ENCODE measurements at places on chromosomes 5 and 9. TPM values are rescaled to one million over a fixed set of nuclear protein-coding genes. Genes with fewer than 3 reads are reported as not detected.

Gene PCDHB7
- total RNA-seq: 2.3 TPM

Gene HEMGN
- not detected for total RNA-seq

Gene ALDH1A1
- total RNA-seq: 233 TPM

Gene BSPRY
- total RNA-seq: 35.3 TPM

Gene DMGDH
- total RNA-seq: 1.5 TPM

Gene SHB
- 18.7 TPM for total RNA-seq

Gene FOXD4L3
- total RNA-seq: not detected

Gene LECT2
- total RNA-seq: not detected

Gene CDC25C
- 0.64 TPM for total RNA-seq

Gene SNCAIP
- total RNA-seq: 9.8 TPM

Gene PCDHGB7
- 21.3 TPM for total RNA-seq

GRCh38 chr5:169202969-169203368 lies 98.0 kb downstream of the SLIT3 start:
- H3K4me3 ChIP-seq: no peak overlapping the region
- no peaks in the 10 kb centered on the region for H3K4me1 ChIP-seq
- H3K27ac ChIP-seq: no peak overlapping the region

GRCh38 chr5:145660897-145661640 lies 174.1 kb downstream of the PRELID2 start:
- no peak overlapping the region for H3K4me3 ChIP-seq
- H3K27ac ChIP-seq: no peak overlapping the region
- H3K36me3 ChIP-seq: no peaks in the 10 kb centered on the region
- no peaks in the 10 kb centered on the region for H3K27me3 ChIP-seq
- H3K4me1 ChIP-seq: no peaks in the 10 kb centered on the region
- no peak for DNase-seq

GRCh38 chr9:127187231-127187956 lies 65.0 kb upstream of the ANGPTL2 start:
- no peaks in the 10 kb centered on the region for H3K36me3 ChIP-seq
- peaks cover 3% of the 10 kb centered on the region for H3K4me1 ChIP-seq
- no peaks in the 10 kb centered on the region for H3K27me3 ChIP-seq
- H3K27ac ChIP-seq: peak overlapping the region; percentile 96
- no peak overlapping the region for H3K4me3 ChIP-seq
- DNase-seq: peak; percentile 79

- H3K4me1 ChIP-seq: no peaks in the 10 kb centered on the region
- no peak overlapping the region for H3K4me3 ChIP-seq
- no peak for DNase-seq
- H3K27me3 ChIP-seq: no peaks in the 10 kb centered on the region
- H3K27ac ChIP-seq: no peak overlapping the region
These were observed 37.0 kb downstream of the ADAMTS12 start for GRCh38 chr5:33854733-33855151.

DNA sequence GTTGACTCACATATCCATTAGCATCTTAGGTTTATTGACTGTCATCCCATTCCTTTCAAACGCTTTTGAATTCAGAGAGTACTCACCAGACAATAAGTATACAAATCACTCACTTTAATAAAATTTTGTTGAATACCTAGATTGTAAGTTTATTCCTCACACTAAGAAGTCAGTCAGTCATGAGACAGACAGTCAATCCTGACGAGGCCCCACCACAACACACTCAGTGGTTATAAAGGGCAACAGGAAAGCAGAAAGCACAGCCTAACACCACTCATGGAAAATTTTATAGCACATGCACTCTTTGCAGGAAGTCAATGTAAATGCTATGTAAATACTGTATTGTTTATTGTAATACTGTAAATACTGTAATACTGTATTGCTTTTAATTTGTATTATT lies 176.3 kb upstream of the PTGER4 start:
- H3K36me3 ChIP-seq: no peaks in the 10 kb centered on the region
- H3K4me1 ChIP-seq: no peaks in the 10 kb centered on the region
- H3K27ac ChIP-seq: no peak overlapping the region
- no peaks in the 10 kb centered on the region for H3K27me3 ChIP-seq
- no peak for DNase-seq

GRCh38 chr5:162190-162564 lies 29.1 kb upstream of the LRRC14B start:
- DNase-seq: no peak
- no peak overlapping the region for H3K27ac ChIP-seq
- no peaks in the 10 kb centered on the region for H3K4me1 ChIP-seq

- no peak overlapping the region for H3K27ac ChIP-seq
- H3K36me3 ChIP-seq: no peaks in the 10 kb centered on the region
- peaks cover 5% of the 10 kb centered on the region for H3K4me1 ChIP-seq
- peaks cover 52% of the 10 kb centered on the region for H3K27me3 ChIP-seq
- peak overlapping the region; percentile 56 for H3K4me3 ChIP-seq
These were observed 2.6 kb downstream of the NR5A1 start for GRCh38 chr9:124504530-124505005.

GRCh38 chr9:3509926-3510325 lies 15.9 kb downstream of the RFX3 start:
- no peak overlapping the region for H3K27ac ChIP-seq
- no peaks in the 10 kb centered on the region for H3K36me3 ChIP-seq
- no peak overlapping the region for H3K4me3 ChIP-seq
- no peaks in the 10 kb centered on the region for H3K27me3 ChIP-seq
- no peaks in the 10 kb centered on the region for H3K4me1 ChIP-seq
- no peak for DNase-seq

- no peaks in the 10 kb centered on the region for H3K4me1 ChIP-seq
- no peak overlapping the region for H3K4me3 ChIP-seq
These were observed 4.5 kb upstream of the POU4F3 start for GRCh38 chr5:146334074-146334533.

GRCh38 chr5:124395287-124395686 lies 351.2 kb downstream of the ZNF608 start:
- H3K27ac ChIP-seq: no peak overlapping the region
- no peaks in the 10 kb centered on the region for H3K4me1 ChIP-seq
- no peaks in the 10 kb centered on the region for H3K36me3 ChIP-seq
- DNase-seq: no peak

All from breast epithelium (tissue), 4 donors.